ENCODE measurements at places on chromosomes 16 and 17. TPM values are rescaled to one million over a fixed set of nuclear protein-coding genes. Genes with fewer than 3 reads are reported as not detected.

DNA sequence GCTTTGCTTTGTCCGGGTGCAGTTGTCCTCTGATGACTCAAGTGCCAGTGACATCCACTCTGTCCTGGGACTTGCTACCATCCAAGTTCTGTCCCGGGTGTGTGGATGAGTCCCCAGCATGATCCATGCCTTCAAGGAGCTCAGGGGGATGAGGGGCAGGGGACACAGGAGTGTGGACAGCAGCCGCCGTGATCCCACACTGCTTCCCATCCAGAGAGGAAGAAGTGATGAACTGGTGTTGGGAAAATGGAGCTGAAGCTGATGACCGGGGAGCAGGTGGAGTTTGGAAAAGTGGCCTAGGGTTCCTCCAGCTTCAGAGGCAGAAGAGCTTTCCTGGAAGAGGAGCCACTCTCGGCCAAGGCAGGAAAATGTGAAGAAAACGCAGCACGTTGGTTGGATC, 249.6 kb upstream of the TNRC6C start:
- no peak for DNase-seq

DNA sequence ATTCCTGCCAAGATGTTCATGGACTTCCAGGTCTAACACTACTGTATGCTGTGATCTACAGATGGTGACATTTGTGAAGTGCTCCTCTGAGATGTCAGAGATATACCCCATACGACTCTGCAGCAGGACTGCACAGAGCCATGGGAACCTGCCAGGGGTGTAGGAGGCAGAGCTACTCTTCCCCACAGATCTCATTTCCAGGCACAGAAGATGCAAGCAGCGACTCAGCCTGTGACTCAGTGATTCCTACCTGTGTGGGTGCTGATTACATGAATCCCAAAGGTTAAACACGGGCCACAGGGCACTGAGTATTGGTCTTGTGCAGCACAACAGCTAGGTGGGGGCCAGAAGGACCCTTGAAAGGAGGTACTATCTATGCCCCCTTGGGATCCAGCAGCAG, 137.0 kb upstream of the SOX9 start:
- DNase-seq = no peak

DNA sequence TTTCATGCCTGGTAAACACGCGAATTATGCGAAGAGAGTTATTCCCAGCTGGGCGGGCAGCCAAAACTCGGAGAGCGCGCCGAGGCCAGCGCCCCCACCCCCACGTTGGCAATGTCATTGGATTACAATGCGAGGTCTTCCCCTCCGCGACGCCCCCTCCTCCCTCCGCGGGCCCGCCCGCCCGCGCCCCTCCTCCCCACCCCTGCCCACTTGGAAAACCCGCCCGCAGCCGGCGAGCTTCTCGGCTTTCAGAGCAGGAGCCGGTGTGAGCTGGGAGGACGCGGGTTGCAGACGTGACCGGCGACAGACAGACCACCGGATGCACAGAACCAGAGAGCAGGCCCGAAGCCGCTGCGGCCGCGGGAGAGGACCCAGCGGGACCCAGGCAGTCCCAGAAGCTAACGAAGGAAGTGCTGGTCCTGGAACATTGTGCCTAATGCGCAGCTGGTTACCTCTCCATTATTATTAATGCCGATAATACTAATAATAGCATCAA, 4.0 kb downstream of the NOG start:
- DNase-seq = peak; percentile 35

DNA sequence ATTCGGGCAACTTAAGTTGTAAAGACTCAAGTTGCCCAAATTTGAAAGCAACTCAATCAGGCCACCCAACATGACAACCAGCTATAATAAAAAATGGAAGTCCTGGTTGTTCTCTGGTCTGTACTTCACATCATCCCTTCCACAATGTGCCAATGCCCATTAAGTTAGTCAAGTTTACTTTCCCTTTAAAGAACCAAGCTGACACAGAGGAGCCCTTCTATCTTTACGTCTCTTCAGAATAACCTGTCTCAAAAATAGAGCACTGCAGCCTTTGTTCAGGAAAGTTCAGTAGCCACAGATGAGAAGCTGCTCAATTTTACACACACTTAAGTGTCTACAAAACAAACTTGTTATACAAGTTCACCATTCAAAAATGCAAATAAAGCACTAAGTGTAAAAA, 75.1 kb upstream of the C17orf78 start:
- no peak for DNase-seq

GRCh38 chr17:75044716-75045115, 2.1 kb downstream of the ATP5PD start:
- no peak for DNase-seq

- no peak for DNase-seq
Observed at GRCh38 chr16:86117756-86118155, 218.8 kb downstream of the IRF8 start.

- DNase-seq = no peak
Observed at GRCh38 chr16:81521141-81521626, 76.6 kb downstream of the CMIP start.

GRCh38 chr17:81927653-81928543, at the start of gene MAFG:
TSS of gene MAFG (minus strand) at chr17:81927735. CDS start at chr17:81923185, 4,550 bp downstream.
- DNase-seq = peak; percentile 97

DNA sequence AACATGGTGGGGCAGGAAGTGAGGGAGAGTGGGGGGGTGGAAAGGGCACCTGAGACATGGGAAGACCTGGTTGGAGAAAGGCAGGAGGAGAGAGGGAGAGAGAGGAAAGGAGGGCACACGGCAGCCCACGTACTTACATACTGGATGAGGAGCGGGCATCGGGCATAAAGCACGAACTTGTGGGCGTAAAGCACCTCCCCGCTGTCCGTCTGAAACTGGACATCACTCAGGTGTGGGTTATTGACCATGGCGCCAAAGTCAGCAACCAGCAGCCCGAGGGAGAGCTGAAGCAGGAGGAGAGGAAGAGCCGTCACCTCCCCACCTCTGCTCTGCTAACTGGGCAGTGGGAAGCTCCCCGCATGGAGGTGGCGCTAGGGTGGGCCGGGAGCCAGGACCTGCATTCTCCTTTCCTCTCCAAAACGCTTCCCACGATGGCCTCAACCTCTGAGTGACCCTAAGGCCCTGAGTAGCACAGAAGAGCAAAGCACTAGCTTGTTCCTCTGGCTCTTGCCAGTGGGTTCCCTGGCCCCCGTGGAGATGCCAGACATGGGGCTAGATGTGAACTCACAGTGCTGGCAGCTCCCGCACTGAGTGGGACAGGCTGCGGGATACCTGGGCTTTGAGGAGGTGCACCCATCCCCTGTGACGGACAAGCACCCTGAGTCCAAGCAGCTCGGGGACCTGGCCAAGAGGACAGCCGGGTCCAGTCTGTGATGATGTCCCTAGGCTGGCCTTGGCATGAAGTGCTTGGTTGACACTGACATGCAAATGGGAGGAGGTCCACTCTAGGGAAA, 16.9 kb downstream of the SLX4 start:
- DNase-seq = no peak

- DNase-seq = no peak
Observed at GRCh38 chr17:8580952-8581658, 49.4 kb downstream of the MYH10 start.

- DNase-seq = no peak
Observed at GRCh38 chr16:52976539-52977167, 76.0 kb downstream of the CHD9NB start.

GRCh38 chr17:12180644-12181261, 160.1 kb downstream of the MAP2K4 start:
- DNase-seq = peak; percentile 43

DNA sequence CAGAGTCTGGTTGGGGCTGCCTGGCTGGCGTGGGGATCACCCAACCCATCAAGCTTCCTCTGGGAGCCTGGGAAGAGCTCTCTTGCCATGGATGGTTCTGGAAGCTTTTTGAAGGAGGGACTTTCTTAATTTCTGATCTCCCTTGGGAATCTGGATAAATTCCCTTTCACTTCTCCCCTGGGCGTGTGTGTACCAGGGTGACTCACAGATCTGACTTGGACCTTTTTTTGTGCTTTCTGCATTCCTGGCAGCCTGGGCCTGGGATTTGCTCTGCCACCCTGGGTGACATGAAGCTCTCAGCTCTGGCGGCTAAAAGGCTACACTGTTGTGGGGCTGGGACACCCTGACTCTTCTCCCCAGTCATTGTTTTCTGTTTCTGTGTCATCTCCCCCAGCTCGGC, 70.1 kb downstream of the ABCC1 start:
- DNase-seq = no peak

GRCh38 chr17:41992576-41992975, 24.7 kb downstream of the DNAJC7 start:
- peak; percentile 32 for DNase-seq

DNA sequence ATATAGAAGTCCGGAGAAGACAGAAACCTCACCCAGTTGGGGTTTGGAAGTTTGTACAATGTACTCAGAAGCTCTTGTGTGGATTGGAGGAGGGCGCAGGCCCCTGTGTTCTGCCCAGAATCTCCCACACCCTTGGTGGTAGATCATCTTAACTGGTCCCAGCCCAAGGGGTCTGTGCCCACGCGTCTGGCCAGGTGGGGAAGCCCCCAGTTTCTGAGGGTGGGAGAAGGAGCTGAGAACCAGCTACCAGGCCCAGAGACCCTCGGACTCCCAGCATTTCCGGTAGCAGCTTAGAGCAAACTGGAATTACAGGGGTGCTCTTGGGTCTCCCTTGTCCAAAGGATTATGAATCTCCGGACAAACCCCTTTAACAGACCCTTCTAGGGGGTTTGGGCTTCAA, 2.3 kb upstream of the PPP1R9B start:
- DNase-seq = no peak

- DNase-seq = no peak
Observed at GRCh38 chr17:45284176-45285140, 22.6 kb upstream of the SPATA32 start.

DNA sequence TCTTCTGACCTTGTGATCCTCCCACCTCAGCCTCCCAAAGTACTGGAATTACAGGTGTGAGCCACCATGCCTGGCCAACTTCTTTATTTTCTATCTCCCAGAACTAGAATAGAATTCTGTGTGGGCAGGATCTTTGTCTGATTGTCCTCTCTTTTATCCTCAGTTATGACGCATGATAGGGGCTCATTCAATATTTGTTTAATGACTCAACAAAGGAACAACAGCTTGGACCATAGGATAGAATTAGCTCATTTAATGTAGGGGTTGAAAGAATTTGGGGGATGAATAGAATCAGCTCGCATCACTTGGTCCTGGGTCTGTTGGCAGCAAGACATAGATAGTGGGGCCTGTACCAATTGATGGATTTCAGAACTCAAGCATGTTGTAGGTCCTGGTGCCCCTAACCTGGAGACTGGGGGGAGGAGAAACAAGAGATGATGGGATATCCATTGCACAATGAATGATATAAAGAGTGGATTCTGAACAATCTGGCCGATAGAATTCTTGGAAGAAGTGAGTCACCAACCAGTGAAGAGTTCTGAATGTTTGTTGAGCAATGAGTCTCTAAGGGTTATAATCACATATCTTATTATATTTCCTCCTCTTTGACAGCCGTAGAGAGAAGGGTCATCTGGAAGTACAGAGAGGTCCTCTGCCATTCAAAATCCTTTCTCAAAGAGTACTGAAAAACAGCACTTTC, 250.2 kb downstream of the HS3ST4 start:
- no peak for DNase-seq

- peak; percentile 84 for DNase-seq
Observed at GRCh38 chr16:30183233-30184095, at the start of gene CORO1A. TSS of gene CORO1A (plus strand) at chr16:30183602. CDS start at chr16:30185210, 1,608 bp downstream.

GRCh38 chr17:7439462-7440112, at the start of gene FGF11:
TSS of gene FGF11 (plus strand) at chr17:7439512. CDS start at chr17:7439621, 109 bp downstream.
- DNase-seq = no peak

DNA sequence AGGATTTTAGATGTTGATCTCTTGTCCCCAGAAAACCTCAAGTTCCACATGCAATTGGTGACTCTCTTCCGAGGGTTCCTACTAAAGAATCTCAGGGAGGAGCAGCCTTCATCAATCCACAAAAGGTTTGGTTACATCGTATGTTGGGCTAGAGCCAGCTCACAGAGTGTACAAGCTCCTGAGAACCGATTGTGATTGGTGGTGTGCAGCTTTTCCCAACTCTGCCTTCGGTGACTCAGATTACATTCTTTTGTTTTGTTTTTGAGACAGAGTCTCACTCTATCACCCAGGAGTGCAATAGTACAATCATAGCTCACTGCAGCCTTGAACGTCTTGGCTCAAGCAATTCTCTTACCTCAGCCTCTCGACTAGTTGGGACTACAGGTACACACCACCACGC, 172.4 kb downstream of the PMP22 start:
- DNase-seq = no peak

DNA sequence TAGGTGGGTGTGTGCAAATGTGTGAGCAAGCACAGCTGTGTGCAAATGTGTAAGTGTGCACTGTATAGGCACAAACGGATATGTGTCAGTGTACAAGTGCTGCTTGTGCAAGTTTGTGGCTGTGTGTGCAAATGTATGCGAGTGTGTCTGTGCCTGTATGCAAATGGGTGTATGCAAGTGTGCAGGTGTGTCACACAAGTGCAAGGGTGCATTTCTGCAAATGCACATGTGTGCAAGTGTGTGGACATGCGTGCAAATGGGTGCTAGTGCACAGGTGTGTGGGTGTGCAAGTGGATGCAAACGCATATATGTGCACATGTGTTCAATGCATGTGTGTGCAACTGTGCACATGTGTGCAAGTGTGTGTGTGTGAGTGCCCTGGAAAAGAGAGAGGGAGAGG, 76.5 kb upstream of the TNRC6C start:
- DNase-seq = no peak

DNA sequence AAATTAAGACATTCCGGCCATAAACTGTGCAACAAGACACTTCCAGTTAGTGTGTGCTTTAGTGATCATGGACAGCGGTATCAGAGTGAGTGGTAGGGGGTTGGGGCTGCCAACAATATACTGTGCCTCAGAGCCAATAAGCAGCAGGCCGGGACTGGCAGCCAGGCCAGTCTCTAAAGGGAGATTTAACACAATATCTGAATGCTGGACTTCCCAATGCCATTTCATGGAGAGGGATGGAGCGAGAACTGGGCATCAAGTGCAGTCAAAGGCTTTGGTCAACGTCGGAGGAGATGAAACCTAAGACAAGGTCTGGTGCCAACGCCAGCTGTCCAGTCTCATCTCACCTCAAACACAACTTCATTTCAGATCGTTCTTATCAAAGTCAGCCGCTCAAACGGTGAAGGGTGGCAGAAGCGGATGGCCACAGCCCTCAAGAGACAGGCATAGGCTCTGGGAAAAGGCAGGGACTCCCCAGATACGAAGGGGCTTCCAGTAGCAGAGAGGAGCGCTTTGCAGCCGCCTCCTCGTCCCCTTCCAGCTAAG, 935 bp downstream of the USP32 start:
- DNase-seq = peak; percentile 23

DNA sequence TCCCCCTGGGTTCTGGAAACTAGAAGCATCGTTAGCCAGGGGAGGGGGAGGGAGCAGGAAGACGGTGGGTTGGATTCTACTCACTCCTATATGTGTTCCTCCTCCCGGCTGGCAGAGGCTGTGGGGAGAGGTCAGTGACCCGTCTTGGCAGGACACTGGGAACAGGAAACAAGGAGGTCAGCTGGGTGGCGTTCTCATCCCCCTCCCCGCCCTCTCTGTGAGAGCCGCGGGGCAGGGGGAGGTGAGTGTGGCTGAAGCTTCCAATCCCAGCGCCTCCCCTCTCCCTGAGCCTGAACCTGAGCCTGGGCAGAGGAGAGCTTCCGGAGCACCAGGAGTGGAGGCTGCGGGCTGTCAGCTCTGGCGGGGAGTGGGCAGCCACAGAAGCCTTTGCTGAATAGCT, 12.5 kb downstream of the GPRC5C start:
- no peak for DNase-seq

Gene TPSG1
- polyA plus RNA-seq = 1.5 TPM

Gene HCRT
- not detected for polyA plus RNA-seq

Gene SEC14L5
- polyA plus RNA-seq = 0.46 TPM

Gene MRPL28
- 47.8 TPM for polyA plus RNA-seq

Gene SCN4A
- 66.3 TPM for polyA plus RNA-seq

Gene CNGB1
- not detected for polyA plus RNA-seq

Gene CX3CL1
- 4.9 TPM for polyA plus RNA-seq

Gene TTLL6
- polyA plus RNA-seq = not detected

Gene KRTAP4-9
- not detected for polyA plus RNA-seq
